ENCODE measurements at places on chromosomes 3 and 15.

GRCh38 chr15:75641179-75641503 is 1.1 kb upstream of the IMP3 start:
- no peak for DNase-seq

- DNase-seq, result peak; percentile 1
Measured at GRCh38 chr3:193737191-193737751, 144.3 kb downstream of the OPA1 start.

DNA sequence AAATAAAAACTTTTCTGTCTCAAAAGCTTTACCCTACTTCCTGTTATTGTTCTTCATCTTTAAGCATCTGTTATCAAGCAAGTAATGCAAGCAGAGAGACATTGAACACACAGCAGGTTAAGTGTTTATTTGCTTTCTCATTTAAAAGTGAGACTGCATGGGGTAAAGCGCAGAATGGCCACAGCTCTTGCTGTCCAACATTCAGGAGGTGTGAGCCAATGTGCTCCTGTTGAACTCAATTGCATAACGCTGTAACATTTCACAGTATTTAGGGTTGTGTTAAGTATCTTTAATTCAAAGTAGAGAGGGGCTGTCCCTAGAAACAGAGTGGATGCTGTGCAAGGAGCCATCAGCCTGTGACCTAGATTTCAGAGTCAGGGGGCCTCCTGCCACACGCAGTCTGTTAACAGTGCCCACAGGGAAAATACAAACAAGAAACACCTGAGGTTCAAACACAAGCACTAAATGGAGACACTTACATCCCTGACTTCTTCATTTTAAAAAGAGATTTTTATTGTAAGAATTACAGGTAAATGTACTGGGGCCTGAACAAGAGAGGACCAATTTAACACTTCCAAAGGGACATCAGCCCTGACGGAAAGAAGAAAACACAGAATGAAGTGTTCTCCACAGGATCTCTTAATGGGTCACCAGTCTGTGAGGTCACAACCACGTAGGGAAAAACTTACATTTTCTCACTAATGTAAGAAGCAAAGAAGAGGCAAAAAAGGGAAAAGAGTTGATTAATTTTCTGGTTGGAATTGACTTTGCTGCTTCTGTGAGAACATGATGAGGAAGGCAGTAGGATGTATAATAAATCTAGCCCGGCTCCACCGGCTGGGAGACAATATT is 815.1 kb downstream of the VGLL3 start:
- DNase-seq, result peak; percentile 7

DNA sequence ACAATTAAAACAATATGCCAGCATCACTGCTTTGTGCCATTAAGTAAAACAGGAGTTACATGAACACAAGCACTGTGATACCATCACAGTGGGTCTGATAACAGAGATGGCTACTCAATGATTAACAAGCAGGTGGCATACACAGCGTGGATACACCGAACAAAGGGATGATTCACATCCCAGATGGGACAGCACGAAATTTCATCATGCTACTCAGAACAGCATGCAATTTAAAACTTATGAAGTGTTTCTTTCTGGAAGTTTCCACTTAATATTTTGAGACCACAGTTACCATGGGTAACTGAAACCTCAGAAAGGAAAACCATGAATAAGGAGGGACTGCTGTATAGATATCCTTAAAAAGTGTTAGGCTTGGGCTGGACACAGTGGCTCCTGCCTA is 44.5 kb downstream of the SLC24A1 start:
- DNase-seq, result no peak

DNA sequence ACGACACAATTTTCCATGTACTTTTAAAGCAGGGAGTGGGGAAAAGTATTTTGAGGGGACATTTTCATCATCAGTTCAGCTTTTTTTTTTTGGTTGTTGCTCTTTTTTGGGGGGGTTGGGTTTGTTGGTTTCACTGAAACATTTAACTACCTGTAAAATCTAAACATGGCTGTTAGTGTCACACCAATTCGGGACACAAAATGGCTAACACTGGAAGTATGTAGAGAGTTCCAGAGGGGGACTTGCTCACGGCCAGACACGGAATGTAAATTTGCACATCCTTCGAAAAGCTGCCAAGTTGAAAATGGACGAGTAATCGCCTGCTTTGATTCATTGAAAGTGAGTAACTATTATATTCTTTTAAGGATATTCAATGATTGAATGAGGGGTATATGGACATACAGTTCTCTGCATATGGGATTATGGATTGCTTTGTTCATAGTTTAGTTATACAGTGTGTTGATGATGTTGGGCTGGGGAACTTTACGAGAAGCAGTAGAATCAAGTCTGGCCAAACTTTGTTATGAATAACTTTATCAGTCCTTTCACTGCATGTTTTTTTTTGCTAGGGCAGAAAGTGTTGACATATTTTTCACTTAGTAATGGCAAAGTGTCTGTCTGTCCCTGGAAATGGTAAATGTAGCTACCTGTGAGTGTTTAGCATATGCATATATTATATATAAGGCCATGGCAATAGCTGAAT is 31.5 kb downstream of the MBNL1 start:
- peak; percentile 44 for DNase-seq

DNA sequence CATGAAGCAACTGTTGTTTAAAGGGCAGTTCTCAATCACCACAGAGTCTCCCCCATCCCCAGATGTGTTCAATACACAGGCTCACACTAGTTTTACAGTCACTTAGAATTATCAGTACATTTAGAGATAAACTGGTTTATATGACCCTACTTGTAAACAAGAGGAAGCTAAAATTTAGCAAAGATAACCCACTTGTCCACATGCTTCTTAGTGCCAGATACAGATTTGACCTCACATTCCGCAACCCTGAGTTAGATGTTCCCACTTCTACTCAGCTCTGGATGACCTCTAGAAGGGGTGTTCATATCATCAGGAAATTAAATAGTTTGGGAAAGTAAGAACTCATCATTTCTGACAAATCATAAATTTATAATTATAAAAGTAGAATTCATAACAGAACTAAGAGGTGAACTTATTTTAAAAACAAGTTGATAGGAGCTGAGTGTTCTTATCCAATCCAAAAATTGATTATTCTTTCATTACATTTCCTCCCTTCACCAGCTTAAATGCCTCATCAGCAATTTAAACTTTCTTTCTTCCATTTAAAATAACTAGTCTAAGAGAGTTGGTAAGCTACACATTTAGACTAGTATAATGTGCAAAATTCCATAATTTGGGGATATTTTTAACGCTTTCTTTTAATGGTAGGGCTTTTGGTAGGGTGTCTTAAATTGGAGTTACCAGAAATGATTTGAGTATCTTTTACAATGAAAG is 131.2 kb downstream of the FBN1 start:
- no peak for DNase-seq

DNA sequence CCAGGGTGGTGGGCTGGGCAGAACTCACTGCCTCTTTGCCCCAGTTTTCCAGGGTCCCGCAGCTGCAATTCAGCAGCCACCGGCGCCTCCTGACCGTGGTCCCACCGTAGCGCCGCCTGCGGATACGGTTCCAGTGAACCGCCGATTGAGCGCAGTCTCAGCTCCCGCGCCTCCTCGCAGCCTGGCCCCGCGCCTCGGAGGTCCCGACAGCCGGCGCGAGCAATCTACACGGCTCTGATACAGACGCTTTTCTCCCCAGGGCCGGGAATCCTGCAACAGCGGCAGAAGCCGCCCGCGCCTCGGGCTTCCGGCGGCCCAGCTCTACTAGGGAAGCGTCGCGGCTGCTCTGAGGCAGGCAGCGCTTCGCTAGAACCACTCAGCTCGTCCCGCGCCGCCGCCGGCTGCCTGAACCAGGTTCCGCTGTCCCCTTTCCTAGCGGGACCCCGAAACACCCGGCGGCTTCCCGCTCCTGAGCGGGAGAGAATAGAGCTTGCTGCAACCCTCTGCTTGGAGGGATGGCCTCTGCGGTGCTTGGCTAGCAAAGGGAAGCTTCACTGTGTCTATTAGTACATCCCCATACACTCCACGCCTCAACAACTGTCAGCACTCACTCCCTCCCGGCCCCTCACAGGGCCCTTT is 3.1 kb downstream of the FOXL2NB start:
- peak; percentile 10 for DNase-seq

GRCh38 chr3:47057212-47057671 is 77.8 kb downstream of the NBEAL2 start:
- no peak for DNase-seq

GRCh38 chr3:95627697-95628096 is 1186.7 kb upstream of the EPHA6 start:
- no peak for DNase-seq

DNA sequence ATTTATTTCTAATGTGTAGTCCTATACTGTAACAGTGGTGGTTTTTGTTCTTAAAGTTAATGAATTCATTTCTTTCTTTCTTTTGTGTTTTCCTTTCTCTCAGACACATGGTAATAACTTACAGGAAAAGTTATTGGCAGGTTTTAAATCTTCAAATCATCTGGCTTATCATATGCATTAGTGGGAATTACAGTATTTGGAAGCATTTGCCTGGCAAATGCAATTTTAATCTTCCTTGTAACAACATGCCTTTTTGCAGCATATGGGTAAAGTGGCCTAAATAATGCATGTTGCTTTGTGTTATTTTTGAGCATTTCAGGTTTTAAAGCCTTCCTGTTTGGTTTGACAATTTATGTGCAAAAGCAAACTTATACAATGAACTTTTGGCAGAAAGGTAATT is 66.8 kb downstream of the GALK2 start:
- DNase-seq, result no peak

DNA sequence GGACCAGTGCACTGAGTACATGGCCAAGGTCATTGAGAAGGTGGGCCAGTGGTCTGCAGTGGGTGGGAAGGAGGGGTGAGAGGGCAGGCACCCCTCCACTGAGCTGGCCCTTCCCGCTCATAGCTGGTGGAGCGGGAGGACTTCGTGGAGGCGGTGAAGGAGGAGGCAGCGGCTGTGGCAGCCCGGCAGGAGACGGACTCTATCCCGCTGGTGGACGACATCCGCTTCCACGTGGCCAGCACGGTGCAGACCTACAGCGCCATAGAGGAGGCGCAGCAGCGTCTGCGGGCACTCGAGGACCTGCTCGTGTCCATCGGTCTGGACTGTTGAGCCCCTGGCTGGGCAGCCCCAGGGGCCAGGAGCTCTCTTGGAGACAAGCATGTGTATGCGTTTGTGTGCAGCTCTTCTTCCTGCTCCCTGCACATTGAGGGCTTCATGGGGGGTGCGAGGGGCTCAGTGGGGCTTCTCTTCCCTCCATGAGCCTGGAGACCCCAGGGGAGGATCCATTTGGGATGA is 7.5 kb downstream of the ABTB1 start:
- DNase-seq, result no peak

- no peak for DNase-seq
Measured at GRCh38 chr3:31389939-31390338, 142.8 kb upstream of the STT3B start.

- DNase-seq, result no peak
Measured at GRCh38 chr3:61522626-61523025, 38.7 kb upstream of the PTPRG start.

DNA sequence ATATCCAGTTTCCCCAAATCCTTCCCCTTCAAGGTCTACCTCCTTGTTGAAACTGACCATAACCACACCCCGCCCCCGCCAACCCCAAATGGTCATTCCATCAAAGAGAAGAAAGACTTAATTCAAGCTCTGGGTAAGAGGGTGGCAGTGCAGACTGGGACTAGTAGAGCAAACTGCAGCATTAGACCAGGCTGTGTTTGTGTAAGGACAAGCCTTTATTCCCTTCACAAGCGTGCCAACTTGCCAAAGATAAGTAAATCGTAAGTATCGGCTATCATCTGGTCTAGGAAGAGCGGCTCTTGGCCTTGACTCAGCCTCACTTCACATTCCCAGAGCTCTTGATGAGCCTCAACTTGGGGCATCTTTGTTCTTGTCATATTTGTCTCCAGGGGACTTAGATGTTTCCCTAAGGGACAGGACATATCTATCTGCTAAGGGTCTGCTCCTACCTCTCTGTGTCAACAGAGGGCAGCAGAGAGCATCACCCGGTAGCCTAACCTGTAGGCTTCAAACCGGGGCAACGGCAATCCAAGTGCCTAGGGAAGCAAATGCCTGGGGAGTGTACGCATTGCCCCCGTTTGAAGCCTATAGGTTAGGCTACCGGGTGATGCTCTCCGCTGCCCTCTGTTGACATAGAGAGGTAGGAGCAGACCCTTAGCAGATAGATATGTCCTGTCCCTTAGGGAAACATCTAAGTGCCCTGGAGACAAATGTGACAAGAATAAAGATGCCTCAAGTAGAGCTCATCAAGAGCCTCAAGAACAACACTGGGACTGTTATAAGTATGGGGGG is 8.9 kb upstream of the MAP3K13 start:
- peak; percentile 67 for DNase-seq
